ENCODE measurements at places on chromosomes 16 and 17.

DNA sequence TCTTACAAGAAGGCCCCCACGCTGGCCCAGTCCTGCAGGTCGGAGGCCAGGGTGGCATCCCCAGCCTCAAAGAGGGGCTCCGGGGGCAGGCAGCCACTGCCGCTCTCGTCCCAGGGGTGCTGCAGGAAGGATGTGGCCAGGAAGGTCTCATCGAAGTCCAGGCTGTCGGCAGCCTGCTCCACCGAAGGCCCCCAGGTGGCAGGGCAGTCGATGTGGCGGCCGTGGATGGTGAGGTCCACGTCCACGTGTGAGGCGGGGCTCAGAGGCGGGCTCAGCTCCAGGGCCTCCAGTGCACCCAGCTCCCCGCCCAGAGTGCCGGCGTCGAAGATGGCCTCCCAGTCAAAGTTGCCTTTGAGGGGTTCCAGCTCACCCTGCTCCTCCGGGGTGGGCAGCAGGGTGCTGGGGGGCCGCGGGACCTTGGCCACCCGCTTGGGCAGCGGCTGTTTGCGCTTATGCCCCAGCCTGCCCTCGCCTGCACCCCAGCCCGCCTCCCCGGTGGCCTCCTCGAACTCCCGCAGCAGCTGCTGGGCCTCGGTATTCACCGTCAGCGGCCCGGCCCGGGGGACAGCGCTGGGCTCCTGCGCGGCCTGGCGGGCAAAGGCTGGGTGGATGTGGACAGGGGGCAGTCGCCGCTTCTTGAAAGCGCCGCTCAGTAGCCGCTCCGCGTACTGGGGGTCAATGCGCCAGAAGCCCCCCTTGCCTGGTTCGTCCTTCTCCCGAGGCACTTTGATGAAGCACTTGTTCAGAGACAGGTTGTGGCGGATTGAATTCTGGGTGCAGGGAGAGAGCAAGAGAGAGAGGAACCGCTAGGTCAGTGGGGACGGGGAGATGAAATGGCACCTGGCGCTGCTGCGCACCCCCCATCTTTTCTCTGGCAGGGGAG lies 3.5 kb downstream of the FOXJ1 start:
- no peak for DNase-seq

GRCh38 chr17:68595496-68595895 lies 5.7 kb downstream of the FAM20A start:
- DNase-seq: no peak

GRCh38 chr17:72691586-72691985 lies 400.9 kb downstream of the SLC39A11 start:
- DNase-seq: no peak

DNA sequence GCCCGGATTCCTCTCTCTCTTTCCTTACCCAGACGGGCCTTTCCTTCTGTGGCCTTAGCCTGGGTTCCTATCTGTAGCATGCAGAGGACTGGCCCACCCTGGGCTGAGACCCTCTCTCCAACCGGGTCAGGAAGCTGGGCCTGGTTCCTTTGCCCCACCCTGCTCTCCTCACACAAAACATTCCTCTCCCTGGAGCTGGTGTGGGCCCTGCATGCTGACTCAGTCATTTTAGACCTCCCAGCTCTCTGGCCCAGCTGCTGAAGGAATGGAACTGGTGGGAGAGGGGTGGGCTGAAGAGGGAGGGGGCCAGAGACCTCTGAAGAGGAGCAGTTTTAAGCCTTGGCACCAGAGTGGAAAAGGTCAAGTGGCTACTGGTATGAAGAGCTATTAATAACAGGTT lies 957 bp downstream of the MYL4 start:
- DNase-seq: no peak

DNA sequence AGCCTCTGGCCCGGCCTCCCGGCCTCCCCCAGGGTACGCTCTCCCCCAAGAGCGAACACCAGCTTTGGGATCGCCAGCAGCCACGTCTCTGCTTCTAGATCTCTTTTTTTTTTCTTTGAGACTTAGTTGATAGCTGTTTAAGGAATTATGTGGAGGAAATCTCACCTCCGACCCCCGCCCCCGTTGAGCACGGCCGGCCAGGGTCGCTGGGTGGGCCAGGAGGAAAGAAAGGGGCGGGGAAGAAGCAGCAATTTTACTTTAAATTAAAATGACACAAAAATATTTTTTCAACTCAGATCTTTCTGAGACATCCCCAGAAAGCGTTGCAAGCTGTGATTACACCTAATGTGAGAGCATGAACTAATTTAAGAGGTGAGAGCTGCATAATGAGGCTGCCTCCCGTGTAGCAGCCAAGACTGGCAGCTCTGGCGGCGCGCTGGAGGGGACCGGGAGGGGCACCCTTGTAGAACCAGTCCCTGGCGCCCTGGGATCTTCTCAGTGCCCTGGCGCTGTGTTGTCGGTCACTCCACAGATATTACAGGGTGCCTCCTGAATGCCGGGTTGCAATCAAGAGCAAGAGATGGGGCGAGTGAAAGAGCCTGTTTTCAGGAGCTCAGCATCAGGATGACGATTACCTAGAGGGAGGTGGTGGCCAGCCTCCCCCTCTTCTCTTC lies 1.9 kb upstream of the CBLN1 start:
- no peak for DNase-seq

- no peak for DNase-seq
Observed at GRCh38 chr16:1923299-1924034, 5.3 kb upstream of the HS3ST6 start.

- no peak for DNase-seq
Observed at GRCh38 chr16:22023505-22023904, 15.6 kb downstream of the MOSMO start.

GRCh38 chr17:57366558-57367351 lies 110.4 kb downstream of the MSI2 start:
- DNase-seq: no peak

- no peak for DNase-seq
Observed at GRCh38 chr16:84610376-84610775, 7.5 kb downstream of the COTL1 start.

- DNase-seq: no peak
Observed at GRCh38 chr16:31874366-31875111, 932 bp downstream of the ZNF267 start.

All from esophagus squamous epithelium (tissue), 5 donors.